ENCODE measurements at places on chromosomes 1 and 21. TPM values are rescaled to one million over a fixed set of nuclear protein-coding genes. Genes with fewer than 3 reads are reported as not detected.

GRCh38 chr1:235199441-235199840 is 38.4 kb upstream of the RBM34 start:
- DNase-seq = peak; percentile 25
- no peaks in the 10 kb centered on the region for H3K27me3 ChIP-seq
- peaks cover 5% of the 10 kb centered on the region for H3K4me1 ChIP-seq
- no peak overlapping the region for H3K27ac ChIP-seq
- H3K4me3 ChIP-seq = no peak overlapping the region

- H3K4me1 ChIP-seq = peaks cover 52% of the 10 kb centered on the region
- H3K27ac ChIP-seq = no peak overlapping the region
- no peaks in the 10 kb centered on the region for H3K36me3 ChIP-seq
- no peak overlapping the region for H3K4me3 ChIP-seq
Measured at GRCh38 chr21:43923391-43923790, 58.4 kb downstream of the AGPAT3 start.

Gene EDARADD
- 3.0 TPM for total RNA-seq

Gene CNN3
- total RNA-seq = 322 TPM

All from neural crest cell (in vitro differentiated cells).